ENCODE measurements at places on chromosomes 11 and 22.

GRCh38 chr11:8067567-8067928, 13.5 kb upstream of the TUB start:
- no peak for DNase-seq

GRCh38 chr11:9020916-9021315, 17.1 kb upstream of the NRIP3 start:
- no peak for DNase-seq

DNA sequence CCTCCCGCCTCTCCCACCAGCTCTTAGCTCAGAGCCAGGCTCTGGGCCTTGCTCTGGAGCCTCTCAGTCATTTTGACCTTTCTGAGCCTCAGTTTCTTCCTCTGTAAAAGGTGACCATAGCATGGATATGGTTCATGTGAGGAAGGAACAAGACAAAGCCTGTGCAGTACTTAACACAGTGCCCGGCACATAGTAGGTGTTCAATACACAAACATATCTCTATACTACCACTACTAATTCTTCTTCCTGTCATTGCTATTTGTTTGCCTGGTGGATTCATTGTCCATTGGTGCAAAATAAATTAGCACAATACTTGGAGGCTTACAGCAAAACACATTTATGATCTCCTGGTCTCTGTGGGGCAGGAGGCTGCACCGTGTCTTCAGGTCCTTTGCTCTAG, 21.6 kb upstream of the MPPED1 start:
- no peak for DNase-seq

DNA sequence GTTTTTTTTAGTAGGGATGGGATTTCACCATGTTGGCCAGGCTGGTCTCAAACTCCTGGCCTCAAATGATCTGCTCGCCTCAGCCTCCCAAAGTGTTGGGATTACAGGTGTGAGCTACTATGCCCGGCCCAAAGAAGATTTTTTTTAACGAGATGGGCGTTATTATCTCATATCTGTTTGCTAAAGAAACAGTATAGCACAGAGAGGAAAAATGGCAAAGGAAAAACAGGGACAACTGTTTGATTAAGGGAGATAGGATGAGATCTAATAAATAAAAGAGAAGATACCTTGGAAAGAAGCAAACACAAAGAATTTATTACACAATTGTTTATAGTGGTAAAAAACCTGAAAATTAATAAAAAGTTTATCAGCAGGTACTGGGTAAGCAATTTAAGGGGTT, 10.4 kb upstream of the CEP295 start:
- DNase-seq, result no peak
